ENCODE measurements at places on chromosomes 2 and 18. TPM values are rescaled to one million over a fixed set of nuclear protein-coding genes. Genes with fewer than 3 reads are reported as not detected.

Gene SLC9A4
- 1.4 TPM for total RNA-seq

Gene CXCR1
- 0.41 TPM for total RNA-seq

Gene ANKRD62
- total RNA-seq = not detected

Gene OXER1
- 4.6 TPM for total RNA-seq

Gene IL36RN
- total RNA-seq = not detected

Gene COL4A3
- total RNA-seq = 36.7 TPM

Gene MAP3K19
- total RNA-seq = not detected

Gene PSMA8
- total RNA-seq = not detected

Gene CHRND
- total RNA-seq = not detected

Gene WNT6
- 2.5 TPM for total RNA-seq

Gene REG1B
- not detected for total RNA-seq

Gene SERPINB7
- total RNA-seq = not detected

Gene NGEF
- 3.6 TPM for total RNA-seq

Gene CTLA4
- total RNA-seq = not detected

Gene STARD6
- total RNA-seq = not detected

Gene ANKRD36C
- total RNA-seq = 89.4 TPM

Gene DAW1
- total RNA-seq = 1.1 TPM

Gene SPP2
- not detected for total RNA-seq

Gene LAPTM4A
- total RNA-seq = 200 TPM

Gene DNAJC5G
- 0.68 TPM for total RNA-seq

Gene UGT1A8
- not detected for total RNA-seq

Gene SCN9A
- total RNA-seq = 3.8 TPM

Gene IL36G
- total RNA-seq = not detected

Gene ERBB4
- 29.3 TPM for total RNA-seq

Gene POTEJ
- not detected for total RNA-seq

Gene GAD1
- 5.5 TPM for total RNA-seq

Gene MC4R
- total RNA-seq = not detected

Gene PAX3
- total RNA-seq = not detected

Gene CDCA7
- total RNA-seq = 4.9 TPM

Gene SMAD7
- 80.8 TPM for total RNA-seq

Gene CPS1
- total RNA-seq = 3.4 TPM

Gene FRZB
- 203 TPM for total RNA-seq

Gene COL6A3
- 118 TPM for total RNA-seq

Gene CXXC1
- total RNA-seq = 88.5 TPM

Gene NPAS2
- total RNA-seq = 29.2 TPM
